ENCODE measurements at places on chromosomes 11 and 22.

DNA sequence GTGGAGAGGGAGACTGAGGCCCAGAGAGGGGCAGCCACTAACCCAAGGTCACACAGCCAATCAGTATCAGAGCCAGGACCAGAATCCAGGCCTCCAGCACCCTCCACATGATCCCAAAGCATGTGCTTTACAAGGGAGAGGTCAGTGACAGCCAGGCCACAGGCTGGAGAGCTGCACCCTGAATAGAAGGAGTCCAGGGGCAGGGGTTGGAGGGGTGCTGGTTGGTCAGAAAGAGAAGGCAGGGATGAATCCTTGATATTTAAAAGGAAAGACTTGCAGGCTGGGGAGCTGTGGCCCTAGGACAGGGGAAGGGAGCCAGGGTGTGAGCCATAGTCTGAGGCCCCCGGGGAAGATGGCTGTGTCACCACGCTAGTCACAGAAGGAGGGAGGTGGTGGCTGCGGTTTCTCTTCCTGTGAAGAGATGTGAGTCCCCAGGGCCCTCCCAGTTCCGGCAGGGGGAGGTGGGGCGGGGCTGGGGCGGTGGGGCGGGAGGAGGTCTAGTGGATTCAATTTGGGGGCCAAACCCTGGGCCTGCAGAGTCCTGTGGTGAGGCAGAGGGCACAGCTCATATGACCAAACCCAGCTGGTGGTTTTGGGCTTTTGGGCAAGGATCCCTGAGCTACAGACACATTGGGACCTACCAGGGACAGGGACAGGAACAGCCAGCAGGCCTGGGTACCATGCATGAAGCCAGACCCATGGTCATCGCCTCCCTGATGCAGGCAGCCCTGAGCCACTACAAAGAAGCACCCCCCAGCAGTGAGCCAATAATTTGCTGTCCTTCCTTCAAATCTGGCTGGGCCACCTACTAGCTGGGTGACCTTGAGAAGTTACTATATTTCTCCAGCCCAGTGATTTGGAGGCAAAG, 14.0 kb downstream of the RAC2 start:
- no peak for DNase-seq

GRCh38 chr11:124923296-124923695, 4.2 kb downstream of the HEPN1 start:
- no peak for DNase-seq

- no peak for DNase-seq
These were observed 37.8 kb downstream of the PLEKHA7 start for GRCh38 chr11:16976379-16976778.

DNA sequence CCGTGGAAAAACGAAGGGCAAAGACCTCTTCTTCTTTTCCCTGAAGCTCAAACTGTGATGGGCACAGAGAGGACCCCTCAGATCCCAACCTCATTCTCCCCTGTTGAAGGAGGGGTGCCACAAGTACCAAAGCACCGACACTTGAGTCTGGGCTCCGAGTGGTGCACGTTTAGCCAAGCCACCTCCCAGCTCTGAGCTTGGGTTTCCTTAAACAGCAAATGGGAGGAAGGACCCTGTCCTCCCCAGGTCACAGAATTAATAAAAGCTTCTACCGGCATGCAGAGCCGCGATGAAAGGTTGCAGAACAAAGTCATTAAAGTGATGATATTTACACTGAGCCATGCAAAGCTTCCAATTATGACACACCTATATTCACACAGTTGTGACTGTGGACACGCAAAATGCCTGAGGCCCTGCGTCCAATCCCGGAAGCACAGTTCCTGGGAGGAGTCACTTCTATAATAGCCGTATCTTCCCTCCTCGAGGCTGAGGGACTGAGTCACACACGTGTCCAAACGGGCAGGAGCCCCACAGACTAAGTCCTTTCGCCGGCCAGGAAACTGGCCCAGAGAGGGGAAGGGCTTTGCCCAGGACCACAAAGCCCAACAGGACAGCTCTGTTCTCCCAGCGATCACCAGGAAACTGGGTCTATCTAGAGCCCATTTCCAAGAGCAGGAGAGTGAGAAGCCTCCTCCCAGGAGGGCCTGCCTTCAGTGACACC, 922 bp upstream of the CSNK1E start:
- no peak for DNase-seq

- DNase-seq = no peak
These were observed 3.1 kb downstream of the NAP1L4 start for GRCh38 chr11:2989006-2989405.

Data from NCI-H1417 treated with DMSO at 0.1 percent for 48 hours (cell line).